Substantia nigra (tissue), 51 donors: ENCODE measurements at places on chromosomes 7 and 10.

DNA sequence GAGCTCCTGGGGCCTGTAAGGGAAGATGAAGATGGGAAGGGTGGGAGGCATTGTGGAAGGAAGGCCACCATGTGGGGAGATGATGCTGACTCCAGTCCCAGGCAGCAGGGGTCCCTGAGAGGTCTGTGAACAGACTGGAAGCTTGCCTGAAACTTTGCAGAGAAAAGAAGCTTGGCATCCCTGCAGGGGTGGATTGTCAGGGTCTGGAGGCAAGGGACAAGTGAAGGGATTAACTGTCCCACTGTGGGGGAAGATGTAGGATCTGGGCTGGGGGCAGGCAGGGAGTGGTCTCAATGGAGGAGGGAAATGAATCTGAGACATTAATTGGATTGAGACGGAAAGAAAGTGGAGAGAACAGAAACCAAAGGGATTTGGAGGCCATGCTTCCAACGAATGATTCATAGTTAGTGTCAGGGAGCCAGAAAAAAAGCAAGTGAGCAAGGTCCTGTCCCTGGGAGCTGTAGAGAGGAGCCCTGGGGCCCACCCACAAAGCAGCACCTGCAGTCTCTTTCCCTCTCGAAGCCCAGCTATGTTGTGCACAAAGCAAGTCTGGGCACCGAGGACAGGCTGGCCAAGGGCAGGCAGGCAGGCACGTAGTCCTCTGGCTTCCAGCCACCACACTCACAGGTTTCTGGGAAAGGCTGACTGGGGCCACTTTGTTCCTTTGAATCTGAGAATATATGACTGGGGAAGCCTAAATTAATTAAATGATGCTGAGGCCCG lies 4.7 kb upstream of the SLC18A3 start:
- no peak for DNase-seq

DNA sequence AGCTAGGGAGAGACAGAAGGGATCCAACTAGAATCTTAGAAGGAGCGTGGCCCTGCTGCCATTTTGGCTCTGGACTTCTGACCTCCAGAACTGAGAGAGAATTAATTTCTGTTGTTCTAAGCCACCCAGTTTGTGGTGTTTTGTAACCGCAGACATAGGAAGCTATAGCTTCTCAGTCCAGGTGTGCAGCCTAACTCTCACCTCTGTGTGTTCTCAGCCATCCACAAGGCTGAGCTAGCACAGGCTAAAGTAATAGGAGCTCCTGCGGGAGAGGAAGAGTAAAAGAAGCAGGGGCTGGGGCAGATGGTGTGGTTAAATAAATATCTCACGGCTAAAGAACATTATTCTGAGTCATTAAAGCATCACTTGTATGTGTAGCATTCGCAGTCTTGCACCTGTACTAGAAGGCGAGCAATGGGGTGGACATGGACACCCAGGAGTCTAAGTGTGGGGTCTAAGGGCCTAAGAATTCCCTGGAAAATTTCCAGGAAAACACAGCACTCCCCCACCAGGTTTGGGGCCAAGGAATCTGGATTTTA lies 94.1 kb downstream of the AOAH start:
- no peak for DNase-seq

DNA sequence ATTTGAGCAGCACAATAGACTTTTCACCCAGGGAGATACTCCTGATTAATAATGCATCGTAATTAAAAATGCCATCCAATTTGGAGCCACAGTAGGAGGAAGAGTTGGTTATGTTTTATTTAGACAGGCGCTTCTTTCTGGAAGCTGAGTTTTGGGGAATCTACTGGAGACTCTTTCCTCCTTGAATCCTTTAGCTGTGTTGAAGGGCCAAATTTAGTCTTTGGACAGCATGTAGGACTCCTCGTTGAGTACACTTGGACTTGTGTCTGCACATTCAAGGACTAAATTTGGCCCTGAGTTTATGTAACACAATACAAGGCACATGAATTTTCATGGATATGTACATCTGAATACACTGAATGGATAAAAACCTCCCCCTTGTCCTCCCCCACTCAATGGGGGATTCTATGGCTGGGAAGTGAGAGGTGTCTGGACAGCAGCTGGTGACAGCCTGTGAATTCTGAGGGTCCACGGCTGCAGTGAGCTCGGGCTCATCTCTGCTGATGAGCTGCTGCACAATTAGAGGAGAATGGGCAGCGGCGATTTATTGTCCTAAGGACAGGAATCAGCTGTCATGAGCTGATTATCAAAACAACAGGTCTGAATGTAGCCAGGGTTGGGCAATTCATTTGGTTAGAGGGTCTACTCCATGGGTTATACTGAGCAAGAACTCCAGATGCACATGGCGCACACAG lies 95.2 kb downstream of the PRTFDC1 start:
- no peak for DNase-seq

- no peak for DNase-seq
These were observed 114.3 kb downstream of the SEMA3C start for GRCh38 chr7:80804589-80804988.

DNA sequence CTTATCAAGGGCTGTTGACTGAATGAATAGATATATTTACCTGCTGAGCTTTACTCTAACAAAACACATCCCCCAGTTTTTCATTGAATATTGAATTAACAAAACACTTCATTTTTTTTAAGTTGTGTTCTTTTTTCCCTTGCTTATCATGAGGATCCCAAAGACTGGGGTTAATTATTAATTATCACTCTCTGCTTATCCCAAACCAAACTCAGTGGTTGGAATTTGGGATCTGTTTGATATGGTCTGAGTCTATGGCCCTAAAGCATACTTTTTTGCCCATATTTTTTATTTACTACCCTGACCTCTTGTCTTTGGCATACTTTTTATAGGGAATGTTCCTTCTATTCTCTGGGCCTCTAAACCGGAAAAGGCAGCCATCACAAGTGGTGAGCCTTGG lies 697.1 kb upstream of the GALNT17 start:
- no peak for DNase-seq

GRCh38 chr10:93745408-93746065 lies 12.2 kb upstream of the LGI1 start:
- peak; percentile 29 for DNase-seq

- DNase-seq, result no peak
These were observed 51.5 kb downstream of the CHST15 start for GRCh38 chr10:124041675-124042445.

DNA sequence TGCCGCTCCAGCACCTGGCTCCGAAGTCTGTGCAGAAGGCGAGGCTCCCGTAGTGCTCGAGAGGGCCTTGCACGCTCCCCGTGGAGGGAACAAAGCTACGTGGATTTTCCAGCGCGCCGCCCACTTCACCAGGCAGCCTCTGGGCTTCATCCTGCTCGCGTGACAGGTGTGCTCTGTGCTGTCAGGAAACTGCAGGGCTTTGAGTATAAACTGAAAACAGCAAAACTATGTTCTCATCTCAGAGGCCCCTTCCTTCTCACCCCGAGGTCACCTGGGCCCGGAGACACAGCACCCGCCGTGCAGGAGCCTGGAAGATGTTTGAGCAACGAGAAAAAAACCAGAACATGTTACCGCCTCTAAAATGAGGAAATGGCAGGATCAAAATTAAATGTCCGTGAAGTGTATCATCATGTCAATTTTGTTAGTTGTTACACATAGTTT lies 17.6 kb upstream of the GPR146 start:
- no peak for DNase-seq

GRCh38 chr7:120370954-120371353 lies 98.0 kb downstream of the KCND2 start:
- DNase-seq, result no peak

DNA sequence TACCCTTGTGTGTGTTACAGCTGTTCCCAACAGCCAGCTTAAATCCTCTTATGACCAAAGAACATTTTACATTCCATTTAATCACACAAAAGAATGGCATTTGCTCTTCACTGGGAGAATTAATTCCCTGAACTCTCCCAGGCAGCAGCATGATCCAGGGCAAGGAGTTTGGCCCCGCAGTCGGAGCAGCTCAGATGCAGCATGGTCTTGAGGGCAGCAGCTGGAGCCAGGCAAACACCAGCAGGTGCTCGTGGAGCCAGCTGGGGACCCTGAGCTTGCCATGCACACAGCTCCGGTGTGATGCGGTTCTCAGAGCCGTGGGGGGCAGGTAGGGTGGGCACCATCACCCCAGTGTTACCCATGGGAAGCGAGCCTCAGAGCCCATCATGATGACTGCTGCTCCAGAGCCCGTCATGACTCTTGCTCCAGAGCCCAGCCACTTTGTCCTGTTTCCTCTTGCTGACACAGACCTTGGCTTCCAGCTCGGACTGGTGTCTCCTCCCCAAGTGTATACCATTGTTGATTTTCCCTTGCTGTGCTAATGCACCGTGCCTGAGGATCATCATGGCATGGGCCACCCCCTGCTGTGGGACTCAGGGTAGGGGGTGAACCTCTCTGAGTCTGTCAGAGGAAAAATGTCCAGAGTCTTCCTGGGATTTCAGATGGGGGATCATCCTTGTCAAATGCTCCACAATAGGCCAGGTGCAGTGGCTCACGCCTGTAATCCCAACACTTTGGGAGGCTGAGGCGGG lies 75.8 kb downstream of the ZRANB1 start:
- no peak for DNase-seq

DNA sequence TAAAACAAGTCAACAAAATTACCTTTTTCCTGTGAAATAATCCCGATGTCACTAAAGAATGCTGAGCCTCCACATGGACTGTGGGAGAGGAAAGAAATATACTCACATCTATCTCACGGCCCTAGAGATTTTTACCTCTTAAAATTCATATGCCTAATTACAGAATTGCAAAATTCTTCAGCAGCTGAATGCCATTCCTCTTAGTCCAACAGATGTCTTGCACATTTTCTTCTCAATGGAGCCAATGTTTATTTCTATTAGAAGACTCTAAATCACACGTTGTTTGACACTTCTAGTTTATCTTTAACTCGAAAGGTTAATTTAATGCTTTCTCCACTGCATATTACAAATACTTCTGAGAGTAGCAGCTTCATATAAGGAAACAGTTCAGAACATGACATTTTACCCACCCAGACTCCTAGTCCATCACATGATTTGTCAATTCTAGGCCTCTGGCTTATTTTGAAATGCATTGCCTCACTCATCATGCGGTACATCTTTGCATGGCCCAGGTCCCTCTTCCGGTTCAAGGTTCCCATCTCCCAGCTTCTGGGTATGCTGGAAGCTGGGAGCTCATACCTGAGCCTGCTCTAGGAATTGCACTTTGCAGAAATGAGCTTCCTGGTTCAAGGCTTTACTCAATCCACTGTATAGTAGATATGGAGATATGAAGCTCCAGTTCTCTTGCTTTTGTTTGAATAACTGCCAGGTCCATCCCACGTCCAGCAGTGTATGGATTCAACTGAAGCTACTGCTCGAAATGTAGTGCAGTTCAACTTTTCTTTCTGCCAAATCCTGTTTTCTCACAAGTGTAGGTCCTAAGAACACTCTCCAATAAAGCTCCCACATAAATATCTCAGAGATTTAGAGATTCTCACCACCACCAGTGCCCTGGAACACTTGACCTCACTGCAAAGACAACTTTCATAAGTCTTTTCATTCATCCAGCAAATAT lies 306.2 kb downstream of the GPR37 start:
- no peak for DNase-seq

- DNase-seq, result no peak
These were observed 20.8 kb downstream of the VSIR start for GRCh38 chr10:71752391-71753090.

GRCh38 chr7:36096460-36097095 lies 56.5 kb upstream of the EEPD1 start:
- no peak for DNase-seq

DNA sequence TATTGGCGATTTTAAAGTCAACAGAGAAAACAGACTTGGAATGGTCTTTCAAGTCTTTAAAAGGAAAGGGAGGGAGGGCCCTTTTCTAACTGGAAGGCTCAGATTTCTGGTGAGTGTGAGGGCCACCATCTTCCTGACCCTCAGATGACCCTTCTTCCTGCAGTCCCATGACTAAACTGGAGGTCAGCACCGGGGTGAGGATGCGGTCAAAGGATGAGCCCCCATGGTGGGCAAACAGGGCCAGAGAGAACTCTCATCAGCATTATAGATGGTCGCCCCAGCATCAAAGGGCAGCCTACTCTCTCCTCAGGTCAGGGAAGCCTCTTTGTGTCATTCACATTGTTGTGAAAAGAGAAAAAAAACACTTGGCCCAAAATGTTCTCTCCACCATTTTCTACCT lies 219.2 kb downstream of the LRMDA start:
- no peak for DNase-seq

- DNase-seq, result no peak
These were observed 138.3 kb downstream of the DOCK4 start for GRCh38 chr7:112067632-112068540.

DNA sequence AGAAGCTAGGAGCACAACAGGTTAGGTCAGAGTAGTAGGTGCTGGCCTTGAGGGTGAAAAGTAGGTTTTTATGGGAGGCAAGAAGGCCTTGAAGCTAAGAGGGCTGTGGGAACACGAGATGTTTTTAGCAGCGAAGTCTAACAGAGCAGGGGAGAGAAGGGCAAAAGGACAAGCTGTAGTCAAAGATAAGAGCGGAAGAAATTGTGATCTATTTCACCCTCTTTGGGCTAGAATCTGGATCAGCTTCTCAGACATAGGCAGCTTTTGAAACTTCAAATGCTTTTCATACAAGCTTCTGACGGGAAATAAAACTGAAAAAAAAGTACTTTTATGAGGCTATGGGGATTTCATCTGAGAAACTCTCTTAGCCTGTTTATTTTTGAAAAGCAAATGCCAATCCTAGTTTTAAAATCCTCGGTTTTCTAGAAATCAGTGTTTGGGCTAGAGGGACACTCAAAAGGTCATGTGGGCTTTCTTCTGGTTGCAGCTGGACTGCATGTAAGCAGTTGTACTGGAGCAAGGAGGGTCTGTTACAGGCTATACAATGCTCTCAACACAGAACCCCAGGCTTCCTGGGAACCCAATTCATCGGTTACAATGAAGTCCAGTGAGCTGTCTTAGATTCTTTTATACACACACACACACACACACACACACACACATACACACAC lies 83.6 kb downstream of the RNF216 start:
- DNase-seq, result no peak

- DNase-seq, result no peak
These were observed 234.7 kb upstream of the CACNA2D1 start for GRCh38 chr7:82678259-82678658.

DNA sequence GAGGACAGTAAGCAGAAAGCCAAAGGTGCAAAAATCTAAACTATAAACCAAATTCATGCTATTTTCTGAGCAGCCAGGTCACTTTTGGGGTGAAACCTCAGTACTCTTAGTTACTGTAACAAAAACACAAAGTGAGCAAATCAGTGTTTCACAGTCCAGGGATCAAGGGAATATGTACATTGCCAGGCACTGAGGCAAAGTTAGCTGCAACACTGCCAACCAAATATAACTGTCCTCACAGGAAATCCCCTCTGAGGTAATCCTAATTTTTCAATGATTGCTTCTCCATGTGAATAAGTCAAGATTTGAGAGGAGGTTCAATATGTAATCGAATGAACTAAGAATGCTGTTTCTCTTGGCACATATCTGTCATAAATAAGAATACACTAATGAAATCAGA lies 229.7 kb downstream of the TSPAN12 start:
- no peak for DNase-seq

DNA sequence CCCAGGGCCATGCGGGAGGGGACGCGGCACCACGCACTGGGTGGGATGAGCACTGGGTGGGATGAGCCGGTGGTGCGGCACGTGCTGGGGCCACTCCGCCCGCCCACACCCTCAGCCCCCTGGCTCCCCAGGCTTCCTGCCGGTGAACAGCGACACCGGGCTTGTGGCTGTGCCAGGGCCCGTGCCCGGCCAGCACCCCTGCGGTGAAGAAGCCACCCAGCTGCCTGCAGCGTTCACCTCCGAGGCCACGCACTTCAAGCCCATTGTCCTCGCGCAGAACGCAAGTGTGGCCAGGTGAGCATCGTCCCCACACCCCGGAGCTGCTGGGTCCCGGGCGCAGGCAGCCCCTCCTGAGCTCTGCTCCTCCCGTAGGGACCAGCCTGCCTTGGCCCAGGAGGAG lies 31.8 kb upstream of the UTF1 start:
- DNase-seq, result no peak

GRCh38 chr10:112793202-112793921 lies 156.7 kb upstream of the TCF7L2 start:
- no peak for DNase-seq
